ENCODE measurements at places on chromosomes 3 and 15. TPM values are rescaled to one million over a fixed set of nuclear protein-coding genes. Genes with fewer than 3 reads are reported as not detected.

Gene TPRG1
- total RNA-seq: 8.2 TPM

- DNase-seq: no peak
- no peaks in the 10 kb centered on the region for H3K27me3 ChIP-seq
- H3K4me3 ChIP-seq: no peak overlapping the region
- no peaks in the 10 kb centered on the region for H3K4me1 ChIP-seq
- H3K36me3 ChIP-seq: no peaks in the 10 kb centered on the region
- no peak overlapping the region for H3K27ac ChIP-seq
Observed at GRCh38 chr3:195015021-195015420, 255.9 kb downstream of the XXYLT1 start.

- H3K27me3 ChIP-seq: peaks cover 10% of the 10 kb centered on the region
- no peak overlapping the region for H3K27ac ChIP-seq
- DNase-seq: no peak
- H3K36me3 ChIP-seq: no peaks in the 10 kb centered on the region
Observed at GRCh38 chr3:129046037-129046731, 14.4 kb upstream of the GP9 start.

- no peaks in the 10 kb centered on the region for H3K27me3 ChIP-seq
- no peak for DNase-seq
- no peaks in the 10 kb centered on the region for H3K4me1 ChIP-seq
- H3K36me3 ChIP-seq: no peaks in the 10 kb centered on the region
Observed at GRCh38 chr3:111692593-111693552, 97.7 kb upstream of the ZBED2 start.

Gene NOX5
- 0.21 TPM for total RNA-seq

GRCh38 chr15:60580650-60581376 lies 101.9 kb upstream of the ICE2 start:
- H3K27ac ChIP-seq: no peak overlapping the region
- no peak overlapping the region for H3K4me3 ChIP-seq
- H3K4me1 ChIP-seq: no peaks in the 10 kb centered on the region
- H3K27me3 ChIP-seq: no peaks in the 10 kb centered on the region
- no peak for DNase-seq

DNA sequence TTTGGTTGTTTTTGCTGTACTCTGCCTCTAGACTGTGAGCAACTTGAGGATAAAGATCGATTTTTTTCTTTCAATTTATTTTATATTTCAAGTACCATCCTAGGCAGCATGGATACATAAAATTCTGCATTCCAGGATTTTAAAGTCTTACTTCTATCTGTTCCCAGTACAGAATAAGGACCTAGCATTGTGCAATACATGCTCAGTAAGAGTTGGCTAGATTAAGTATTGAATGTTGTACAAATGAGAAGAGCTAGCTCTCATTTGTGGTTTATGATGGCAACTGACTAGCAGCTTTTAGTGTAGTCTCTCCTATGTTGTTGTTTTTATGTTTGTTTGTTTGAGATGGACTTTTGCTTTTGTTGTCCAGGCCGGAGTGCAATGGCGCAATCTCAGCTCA lies 222.7 kb downstream of the TP63 start:
- no peaks in the 10 kb centered on the region for H3K4me1 ChIP-seq
- H3K4me3 ChIP-seq: no peak overlapping the region
- H3K36me3 ChIP-seq: no peaks in the 10 kb centered on the region
- no peaks in the 10 kb centered on the region for H3K27me3 ChIP-seq
- no peak overlapping the region for H3K27ac ChIP-seq

Gene CCR9
- not detected for total RNA-seq

GRCh38 chr3:53016236-53016635 lies 29.6 kb downstream of the SFMBT1 start:
- no peaks in the 10 kb centered on the region for H3K36me3 ChIP-seq
- no peak overlapping the region for H3K27ac ChIP-seq
- no peaks in the 10 kb centered on the region for H3K27me3 ChIP-seq
- no peak for DNase-seq
- H3K4me1 ChIP-seq: no peaks in the 10 kb centered on the region
- H3K4me3 ChIP-seq: no peak overlapping the region

- no peak overlapping the region for H3K27ac ChIP-seq
- H3K27me3 ChIP-seq: no peaks in the 10 kb centered on the region
- no peaks in the 10 kb centered on the region for H3K4me1 ChIP-seq
- no peak for DNase-seq
Observed at GRCh38 chr3:56869157-56869889, 67.6 kb upstream of the ARHGEF3 start.

DNA sequence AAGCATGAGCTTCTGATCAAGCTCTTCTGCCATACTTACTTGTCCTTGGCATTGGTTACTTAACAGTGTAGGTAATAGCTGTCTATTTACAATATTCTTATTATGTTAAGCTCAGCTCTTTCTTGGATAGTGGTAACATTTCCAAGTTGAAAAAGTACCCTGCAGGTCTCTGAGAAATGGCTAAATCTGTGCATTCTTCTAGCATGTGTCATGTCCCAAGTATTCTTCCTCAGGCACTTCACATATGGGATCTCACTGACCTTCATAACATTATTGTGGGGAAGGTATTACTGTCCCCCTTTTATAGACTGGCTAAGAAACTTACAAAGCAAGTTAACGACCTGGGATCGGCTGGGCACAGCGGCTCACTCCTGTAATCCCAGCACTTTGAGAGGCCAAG lies 236.1 kb downstream of the RORA start:
- H3K4me3 ChIP-seq: no peak overlapping the region
- no peak overlapping the region for H3K27ac ChIP-seq
- DNase-seq: no peak
- H3K4me1 ChIP-seq: no peaks in the 10 kb centered on the region
- H3K27me3 ChIP-seq: no peaks in the 10 kb centered on the region

- H3K36me3 ChIP-seq: no peaks in the 10 kb centered on the region
- no peaks in the 10 kb centered on the region for H3K27me3 ChIP-seq
- H3K4me1 ChIP-seq: no peaks in the 10 kb centered on the region
- no peak for DNase-seq
Observed at GRCh38 chr15:75827691-75828090, 15.6 kb upstream of the UBE2Q2 start.

DNA sequence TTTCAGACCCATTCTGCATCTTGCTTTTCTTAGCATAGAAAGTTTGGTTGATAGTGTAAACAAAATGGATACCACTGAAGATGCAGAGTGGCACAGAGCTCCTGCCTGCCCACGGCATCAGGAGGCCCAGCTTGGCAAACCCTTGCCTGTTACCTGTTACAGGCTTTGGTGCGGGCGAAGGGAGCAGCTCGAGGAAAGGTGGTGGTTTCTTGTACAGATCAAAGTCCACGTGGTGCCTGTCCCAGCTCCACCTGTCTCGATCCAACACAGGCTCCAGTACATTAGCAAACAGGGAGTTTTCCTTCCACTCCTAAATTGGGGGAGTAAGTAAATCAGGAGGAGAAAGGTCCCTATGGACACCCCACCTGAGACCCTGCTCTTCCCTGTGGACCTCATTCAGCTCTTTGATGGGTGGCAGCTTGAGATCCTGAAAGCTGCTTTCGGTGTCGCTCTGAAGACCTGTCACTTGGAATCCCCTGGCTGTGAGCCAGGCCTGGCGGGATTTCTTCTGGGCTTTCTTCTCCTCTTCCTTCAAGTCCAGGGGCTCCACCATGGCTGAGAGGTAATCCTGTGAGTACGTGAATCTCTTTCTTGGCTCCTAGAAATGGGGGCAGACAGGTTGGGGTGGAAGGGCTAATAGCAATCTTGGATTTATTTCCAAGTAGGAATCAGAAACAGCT lies 35.7 kb downstream of the ACAD9 start:
- H3K27me3 ChIP-seq: no peaks in the 10 kb centered on the region
- H3K36me3 ChIP-seq: no peaks in the 10 kb centered on the region
- DNase-seq: no peak

DNA sequence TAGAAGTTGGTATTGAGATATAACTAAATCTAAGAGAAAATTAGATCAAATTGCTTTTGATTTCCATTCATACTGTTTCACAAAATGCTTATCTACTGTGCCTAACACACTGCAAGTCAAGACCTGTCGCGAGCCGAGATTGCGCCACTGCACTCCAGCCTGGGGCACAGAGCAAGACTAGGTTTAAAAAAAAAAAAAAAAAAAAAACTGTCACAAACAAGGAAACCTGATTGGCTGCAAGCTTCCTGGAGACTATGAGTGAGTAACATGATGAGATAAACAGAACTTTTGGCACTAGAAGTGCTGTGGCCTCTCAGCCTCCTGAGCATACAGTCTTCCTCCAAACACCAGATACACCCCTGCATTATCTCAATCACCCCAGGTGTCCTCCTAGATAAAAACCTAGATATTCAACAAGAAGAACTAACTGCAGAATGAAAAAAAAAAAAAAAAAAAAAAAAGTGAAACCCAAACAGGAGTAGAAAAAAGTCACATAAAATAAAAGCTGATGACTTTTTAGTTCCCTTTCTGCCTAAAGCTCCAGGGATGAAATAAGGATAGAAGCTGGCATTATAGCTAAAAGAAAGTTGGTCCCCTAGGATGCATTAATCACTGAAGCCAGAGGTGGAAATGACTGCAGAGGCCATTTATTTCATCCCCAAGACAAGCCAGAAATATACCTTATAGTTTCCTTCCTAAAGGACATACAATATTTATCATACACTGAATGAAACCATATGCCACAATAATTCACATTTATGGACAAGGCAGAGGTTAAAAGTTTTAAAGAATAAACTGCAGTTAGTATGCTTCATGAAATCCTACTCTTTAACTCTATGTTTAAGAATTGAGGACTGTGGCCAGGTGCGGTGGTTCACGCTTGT lies 82.4 kb downstream of the P3H2 start:
- H3K4me3 ChIP-seq: no peak overlapping the region
- H3K27ac ChIP-seq: no peak overlapping the region
- H3K27me3 ChIP-seq: no peaks in the 10 kb centered on the region

GRCh38 chr15:54046093-54046492 lies 67.9 kb downstream of the UNC13C start:
- no peaks in the 10 kb centered on the region for H3K36me3 ChIP-seq
- no peaks in the 10 kb centered on the region for H3K27me3 ChIP-seq
- no peak for DNase-seq
- H3K4me1 ChIP-seq: no peaks in the 10 kb centered on the region
- H3K27ac ChIP-seq: no peak overlapping the region

DNA sequence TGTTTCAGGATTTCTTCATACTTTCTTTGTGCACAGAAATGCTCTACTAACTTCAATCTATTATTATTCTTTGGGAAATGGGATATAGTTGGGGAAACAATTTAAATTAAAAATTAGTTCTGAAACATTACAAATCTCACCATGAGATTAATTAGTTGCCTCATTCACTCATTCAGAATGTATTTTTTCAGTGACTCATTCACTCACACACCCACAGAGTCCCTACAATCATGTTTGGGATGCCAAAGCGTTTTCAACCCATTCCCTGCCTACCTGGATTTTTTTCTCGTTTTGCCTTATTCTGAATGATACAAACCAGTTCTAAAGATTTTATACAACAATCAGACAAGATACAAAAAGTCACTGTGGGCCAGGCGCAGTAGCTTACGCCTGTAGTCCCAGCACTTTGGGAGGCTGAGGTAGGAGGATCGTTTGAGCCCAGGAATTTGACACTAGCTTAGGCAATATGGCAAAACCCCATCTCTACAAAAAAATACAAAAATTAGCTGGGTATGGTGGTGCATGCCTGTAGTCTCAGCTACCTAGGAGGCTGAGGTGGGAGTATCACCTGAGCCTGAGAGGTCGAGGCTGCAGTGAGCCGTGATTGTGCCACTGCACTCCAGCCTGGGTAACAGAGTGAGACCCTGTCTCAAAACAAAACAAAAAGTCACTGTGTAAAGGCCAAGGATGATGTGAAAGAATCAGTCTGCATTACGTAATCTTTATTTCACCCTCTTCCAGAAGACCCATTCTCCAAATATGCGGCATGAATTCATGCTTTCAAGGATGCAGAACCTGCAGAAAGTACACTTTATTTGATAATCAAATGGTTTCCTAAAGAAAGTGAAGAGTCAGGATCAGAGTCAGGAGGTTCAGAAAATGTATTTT lies 34.8 kb upstream of the ARHGEF3 start:
- H3K4me1 ChIP-seq: no peaks in the 10 kb centered on the region
- no peak overlapping the region for H3K27ac ChIP-seq
- no peak for DNase-seq
- no peak overlapping the region for H3K4me3 ChIP-seq
- H3K27me3 ChIP-seq: no peaks in the 10 kb centered on the region
- no peaks in the 10 kb centered on the region for H3K36me3 ChIP-seq

GRCh38 chr15:95687061-95687460 lies 643.4 kb upstream of the NR2F2 start:
- no peaks in the 10 kb centered on the region for H3K36me3 ChIP-seq
- H3K4me1 ChIP-seq: no peaks in the 10 kb centered on the region
- H3K27me3 ChIP-seq: no peaks in the 10 kb centered on the region
- DNase-seq: no peak
- H3K4me3 ChIP-seq: no peak overlapping the region

DNA sequence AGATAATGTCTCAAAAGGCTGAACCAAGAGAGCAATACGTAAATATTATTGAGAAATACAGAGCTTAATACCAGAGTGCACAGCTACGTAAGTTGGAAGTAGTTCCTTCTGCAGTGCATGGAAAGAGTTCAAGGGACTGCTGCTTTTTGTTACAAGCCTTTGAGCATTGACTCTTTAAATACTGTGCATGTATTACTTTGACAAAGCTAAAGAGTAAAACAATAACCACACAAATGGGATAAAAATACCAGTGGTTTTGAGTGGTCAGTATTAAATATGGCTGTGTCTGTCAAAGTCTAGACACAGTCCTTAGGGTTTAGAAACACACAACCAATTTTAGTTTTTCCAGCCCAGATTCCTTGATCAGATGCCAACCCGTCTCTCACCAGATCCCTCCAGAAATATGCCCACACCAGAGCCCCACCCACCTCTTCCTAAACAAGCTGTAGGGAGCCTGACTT lies 62.1 kb downstream of the SSR3 start:
- H3K36me3 ChIP-seq: no peaks in the 10 kb centered on the region
- H3K4me1 ChIP-seq: no peaks in the 10 kb centered on the region
- H3K27me3 ChIP-seq: no peaks in the 10 kb centered on the region
- peak overlapping the region; percentile 1 for H3K27ac ChIP-seq

Gene LEKR1
- total RNA-seq: 0.26 TPM

DNA sequence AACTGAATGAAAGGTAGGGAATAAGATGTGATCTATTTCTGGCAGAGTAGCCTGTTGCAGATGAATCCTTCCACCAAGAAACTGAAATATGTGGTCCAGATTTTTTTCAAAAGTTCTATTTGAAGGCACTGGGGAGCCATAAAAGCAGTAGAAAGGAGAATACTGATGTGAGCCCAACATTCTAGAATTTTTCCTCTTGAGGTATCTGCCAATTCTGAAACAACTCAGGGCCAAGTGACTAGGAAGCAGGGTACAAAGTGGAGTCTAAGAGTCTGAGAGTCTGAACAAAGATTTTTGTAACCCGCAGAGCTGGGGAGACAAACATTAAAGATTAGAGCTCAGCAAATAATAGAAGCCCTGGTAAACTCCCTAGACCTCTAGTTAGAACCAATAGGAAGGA lies 58.3 kb upstream of the SLCO3A1 start:
- H3K27ac ChIP-seq: no peak overlapping the region
- no peak for DNase-seq
- no peaks in the 10 kb centered on the region for H3K27me3 ChIP-seq
- no peaks in the 10 kb centered on the region for H3K36me3 ChIP-seq
- H3K4me1 ChIP-seq: no peaks in the 10 kb centered on the region
- H3K4me3 ChIP-seq: no peak overlapping the region
